Breast epithelium (tissue), 4 donors: ENCODE measurements at places on chromosomes 4 and X. TPM values are rescaled to one million over a fixed set of nuclear protein-coding genes. Genes with fewer than 3 reads are reported as not detected.
A peak's percentile ranks its signal among the peaks of the same experiment; 100 is the strongest.

Gene TMPRSS11D
- not detected for total RNA-seq

Gene STPG2
- 3.8 TPM for total RNA-seq

Gene LRPAP1
- total RNA-seq = 111 TPM

Gene CENPVL2
- total RNA-seq = not detected

Gene TCEAL2
- total RNA-seq = 0.66 TPM

Gene GAGE12H
- total RNA-seq = not detected

Gene IL15
- 4.0 TPM for total RNA-seq

Gene TMSB15B
- 5.6 TPM for total RNA-seq

GRCh38 chr4:3197366-3198105 lies 51.4 kb upstream of the MSANTD1 start:
- H3K4me3 ChIP-seq = no peak overlapping the region
- H3K27ac ChIP-seq = no peak overlapping the region
- DNase-seq = no peak
- no peaks in the 10 kb centered on the region for H3K27me3 ChIP-seq
- H3K36me3 ChIP-seq = no peaks in the 10 kb centered on the region

GRCh38 chrX:15906041-15906943 lies 51.7 kb upstream of the AP1S2 start:
- no peaks in the 10 kb centered on the region for H3K27me3 ChIP-seq
- H3K4me3 ChIP-seq = no peak overlapping the region
- H3K4me1 ChIP-seq = no peaks in the 10 kb centered on the region
- DNase-seq = no peak

GRCh38 chr4:931194-931959 lies 739 bp downstream of the GAK start:
- no peaks in the 10 kb centered on the region for H3K27me3 ChIP-seq
- H3K4me1 ChIP-seq = peaks cover 13% of the 10 kb centered on the region
- peak overlapping the region; percentile 99 for H3K4me3 ChIP-seq
- H3K36me3 ChIP-seq = no peaks in the 10 kb centered on the region

DNA sequence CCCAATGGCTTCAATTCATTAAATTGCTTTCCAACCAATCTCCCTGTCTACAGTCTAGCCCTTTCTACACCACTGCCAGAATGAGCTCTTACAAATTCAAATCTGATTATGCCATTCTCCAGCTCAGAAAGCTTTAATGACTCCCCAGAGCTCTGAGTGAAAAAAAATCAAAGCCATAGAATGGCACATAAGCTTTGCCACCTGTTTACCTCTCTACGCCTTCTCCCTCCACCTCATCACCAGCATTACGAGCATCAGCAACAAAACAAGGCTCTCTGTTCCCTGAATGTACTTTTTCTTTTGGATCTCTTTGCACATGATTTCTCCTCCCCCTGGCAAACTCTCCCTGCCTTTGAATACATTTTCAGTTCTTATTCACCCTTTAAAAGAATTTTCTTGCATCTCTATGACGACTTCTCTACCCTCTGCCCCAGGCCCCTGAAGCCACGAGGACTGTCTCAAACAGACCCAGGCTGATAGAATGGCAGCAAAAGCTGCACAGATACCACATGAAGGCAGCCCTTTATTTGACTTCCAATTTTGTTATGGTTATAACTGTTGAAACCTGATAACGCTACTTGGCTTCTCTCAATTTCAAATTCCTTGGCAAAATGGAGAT lies 516.0 kb downstream of the PCDH7 start:
- no peak overlapping the region for H3K27ac ChIP-seq
- no peak for DNase-seq
- no peaks in the 10 kb centered on the region for H3K4me1 ChIP-seq
- H3K27me3 ChIP-seq = no peaks in the 10 kb centered on the region
- H3K4me3 ChIP-seq = no peak overlapping the region
- no peaks in the 10 kb centered on the region for H3K36me3 ChIP-seq

DNA sequence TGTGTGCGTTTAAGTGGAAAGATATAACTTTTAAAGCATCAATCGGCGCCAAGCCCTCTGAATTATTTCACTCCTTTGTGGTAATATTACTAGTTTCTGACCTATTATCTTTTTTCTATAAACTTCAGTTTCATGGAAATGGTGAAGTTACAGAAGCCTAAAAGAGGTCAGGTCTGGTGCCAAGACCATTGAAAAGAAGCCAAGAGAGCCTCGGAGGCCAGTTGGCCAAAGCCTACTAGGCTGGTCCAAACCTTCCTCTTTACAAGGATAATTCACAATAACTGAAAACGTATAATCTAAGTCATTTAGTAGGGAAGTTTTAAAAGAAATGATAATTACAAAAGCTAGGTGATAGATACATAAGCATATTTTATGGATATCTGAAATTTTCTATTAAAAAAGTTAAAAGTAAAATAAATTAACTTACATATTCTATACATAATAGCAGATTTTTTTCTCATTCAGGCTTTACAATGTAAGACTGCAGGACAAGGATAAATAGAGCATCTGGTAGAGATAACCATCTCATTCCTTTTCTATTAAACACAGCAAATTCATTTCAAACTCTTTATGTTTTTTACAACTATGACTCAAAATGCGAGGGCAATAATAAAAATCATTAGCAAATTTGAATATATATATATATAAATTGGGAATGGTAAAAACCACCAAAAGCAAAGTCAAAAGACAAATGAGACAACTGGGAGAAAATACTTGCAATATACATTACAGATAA lies 49.2 kb downstream of the WDFY3 start:
- no peak overlapping the region for H3K4me3 ChIP-seq
- H3K27ac ChIP-seq = no peak overlapping the region
- H3K27me3 ChIP-seq = no peaks in the 10 kb centered on the region

DNA sequence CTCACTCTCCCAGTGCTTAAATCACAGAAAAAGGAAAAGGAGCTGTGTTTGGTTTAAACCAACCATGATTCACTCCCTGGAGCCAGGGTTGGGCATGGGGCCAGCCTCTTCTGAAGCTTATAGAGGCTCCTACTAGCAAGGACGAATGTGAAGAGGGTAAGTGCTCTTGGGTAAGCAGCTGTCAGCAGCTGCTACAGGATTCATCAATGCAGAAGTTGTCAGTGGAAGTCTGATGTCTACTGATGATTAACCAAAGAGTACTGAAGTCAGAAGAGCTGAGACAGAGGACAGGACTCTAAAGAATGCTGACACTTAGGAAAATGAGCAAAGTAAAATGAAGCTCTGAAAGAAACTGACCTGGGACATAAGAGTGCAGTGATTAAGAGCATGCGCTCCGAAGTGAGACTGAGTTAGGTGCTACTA lies 32.7 kb upstream of the JADE1 start:
- no peak for DNase-seq
- no peaks in the 10 kb centered on the region for H3K4me1 ChIP-seq
- H3K27ac ChIP-seq = no peak overlapping the region
- no peaks in the 10 kb centered on the region for H3K27me3 ChIP-seq
- H3K4me3 ChIP-seq = no peak overlapping the region
- no peaks in the 10 kb centered on the region for H3K36me3 ChIP-seq

- peak; percentile 46 for DNase-seq
- no peaks in the 10 kb centered on the region for H3K36me3 ChIP-seq
- H3K4me1 ChIP-seq = no peaks in the 10 kb centered on the region
- H3K27me3 ChIP-seq = no peaks in the 10 kb centered on the region
- no peak overlapping the region for H3K4me3 ChIP-seq
Measured at GRCh38 chr4:119103263-119103662, 32.4 kb upstream of the MYOZ2 start.

GRCh38 chrX:112768563-112768962 lies 72.1 kb downstream of the AMOT start:
- H3K4me1 ChIP-seq = no peaks in the 10 kb centered on the region
- peaks cover 23% of the 10 kb centered on the region for H3K27me3 ChIP-seq
- no peaks in the 10 kb centered on the region for H3K36me3 ChIP-seq
- H3K27ac ChIP-seq = no peak overlapping the region
- H3K4me3 ChIP-seq = no peak overlapping the region

- no peaks in the 10 kb centered on the region for H3K36me3 ChIP-seq
- no peak overlapping the region for H3K27ac ChIP-seq
- H3K4me3 ChIP-seq = no peak overlapping the region
- peaks cover 20% of the 10 kb centered on the region for H3K27me3 ChIP-seq
Measured at GRCh38 chrX:152844256-152844655, 13.4 kb downstream of the NSDHL start.

DNA sequence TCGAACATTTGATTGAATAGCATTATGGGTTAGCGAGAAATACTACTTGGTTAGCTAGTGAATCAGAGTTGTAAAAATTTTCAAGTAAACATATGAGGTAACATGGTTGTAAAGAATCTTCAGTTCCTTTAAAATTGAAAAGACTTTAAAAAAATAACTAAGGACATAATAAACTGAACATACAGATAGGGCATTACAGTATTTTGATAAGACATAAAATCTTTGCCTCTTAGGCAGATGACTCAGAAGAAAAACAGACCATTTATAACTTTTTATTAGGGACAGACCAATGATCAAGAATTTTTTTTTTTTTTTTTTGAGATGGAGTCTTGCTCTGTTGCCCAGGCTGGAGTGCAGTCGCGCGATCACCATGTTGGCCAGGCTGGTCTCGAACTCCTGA lies 43.1 kb downstream of the PNMA5 start:
- H3K27me3 ChIP-seq = no peaks in the 10 kb centered on the region
- no peak overlapping the region for H3K4me3 ChIP-seq
- no peak overlapping the region for H3K27ac ChIP-seq
- DNase-seq = no peak

GRCh38 chr4:23458054-23458453 lies 431.8 kb downstream of the PPARGC1A start:
- no peak for DNase-seq
- H3K27ac ChIP-seq = no peak overlapping the region
- no peaks in the 10 kb centered on the region for H3K4me1 ChIP-seq
- H3K4me3 ChIP-seq = no peak overlapping the region
- no peaks in the 10 kb centered on the region for H3K36me3 ChIP-seq
